ENCODE measurements at places on chromosomes 1 and 21.

DNA sequence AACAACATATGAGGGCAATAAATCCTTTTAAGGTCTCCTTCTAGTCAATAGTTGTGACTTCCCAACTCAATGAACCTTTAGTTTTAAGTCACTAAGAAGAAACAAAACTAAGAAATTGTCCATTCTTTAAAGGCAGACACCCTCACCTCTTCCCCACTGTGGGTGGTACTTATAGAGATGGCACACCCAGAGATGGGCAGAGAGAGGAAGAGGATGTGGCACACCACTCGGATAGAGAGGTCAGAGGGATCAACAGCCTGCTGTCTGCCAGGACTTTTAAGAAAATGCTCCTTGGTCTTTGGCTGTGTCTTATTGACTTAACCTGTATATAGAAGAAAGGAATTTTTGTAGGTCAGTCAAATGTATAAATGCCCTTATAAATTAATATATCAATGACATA, 45.1 kb downstream of the FASLG start:
- no peak for DNase-seq

DNA sequence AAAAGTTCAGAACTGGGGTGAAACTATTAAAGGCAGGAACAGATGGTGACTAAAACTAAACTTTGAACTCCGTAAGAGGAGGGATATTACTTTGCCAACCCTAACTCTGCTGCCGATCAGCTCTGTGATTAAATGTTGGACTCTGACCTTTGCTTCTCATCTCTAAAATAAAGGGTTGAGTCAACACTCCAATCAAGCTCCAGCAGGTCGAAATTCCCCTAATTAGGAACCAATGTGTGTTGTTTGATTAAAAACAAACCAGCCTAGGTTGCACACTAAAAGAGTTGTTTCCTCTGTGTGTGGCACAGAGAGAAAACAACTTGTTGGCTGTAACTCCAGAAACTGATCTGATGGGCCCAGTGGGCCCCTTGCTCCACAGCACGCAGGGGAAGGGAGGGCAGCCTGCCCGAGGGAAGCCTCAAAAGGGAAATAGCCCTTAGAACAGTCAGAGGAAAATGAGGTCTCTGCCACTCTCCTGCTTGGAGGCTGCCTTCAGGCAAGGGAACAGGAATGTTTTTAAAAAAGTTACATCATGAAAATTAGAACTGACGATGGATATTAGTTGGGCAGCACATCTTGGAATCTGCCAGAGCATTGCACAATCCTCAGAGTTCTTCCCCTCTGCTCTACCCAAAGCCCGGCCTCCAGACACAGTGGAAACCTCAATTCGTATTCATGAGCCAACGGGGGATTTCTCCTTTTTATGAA, 69.3 kb downstream of the KCTD3 start:
- DNase-seq: no peak

GRCh38 chr21:18894387-18894786, 490.8 kb upstream of the TMPRSS15 start:
- DNase-seq: no peak

DNA sequence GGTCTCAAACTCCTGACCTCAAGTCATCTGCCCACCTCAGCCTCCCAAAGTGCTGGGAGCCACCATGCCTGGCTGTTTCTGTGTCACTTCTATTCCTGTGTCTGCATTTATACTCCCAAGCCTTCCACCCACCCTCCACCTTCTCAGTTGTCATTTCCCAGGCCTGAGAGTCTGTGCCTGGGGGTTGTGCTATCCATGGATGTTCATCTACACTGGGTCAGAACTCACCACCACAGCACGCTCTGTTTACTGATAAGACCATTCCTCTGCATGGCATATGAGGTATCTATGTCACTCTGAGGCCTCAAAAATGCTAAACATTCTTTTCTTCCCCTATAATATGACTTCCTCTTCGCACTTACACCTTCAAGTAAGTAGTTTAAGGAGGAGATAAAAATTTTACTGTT, 6.1 kb downstream of the NENF start:
- DNase-seq: no peak

- DNase-seq: no peak
Observed at GRCh38 chr1:31577515-31578192, 1.3 kb downstream of the TINAGL1 start.

- DNase-seq: no peak
Observed at GRCh38 chr1:48356901-48357300, 115.1 kb downstream of the SPATA6 start.

GRCh38 chr1:203871114-203871880, 9.9 kb downstream of the SNRPE start:
- peak; percentile 29 for DNase-seq

GRCh38 chr1:66396212-66396890, 137.6 kb upstream of the SGIP1 start:
- no peak for DNase-seq

DNA sequence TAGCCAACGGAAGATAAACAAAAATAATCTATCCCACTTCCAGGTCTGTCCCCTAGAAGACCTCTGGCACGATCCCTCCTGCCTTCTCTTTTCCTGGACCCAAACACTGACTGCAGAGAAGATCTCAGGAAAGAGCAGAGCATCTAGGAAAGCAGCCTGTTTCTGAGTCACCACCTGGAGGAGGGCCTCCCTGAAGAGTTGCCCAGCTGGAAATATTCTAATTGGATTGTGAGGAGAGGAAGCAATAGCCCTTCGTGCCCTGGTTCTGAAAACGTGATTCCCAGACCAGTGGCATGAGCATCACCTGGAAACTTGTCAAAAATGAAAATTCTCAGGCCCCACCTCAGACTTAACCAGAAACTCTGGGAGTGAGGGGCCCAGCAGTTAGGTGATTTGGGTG, 411.1 kb downstream of the SETD4 start:
- DNase-seq: no peak

DNA sequence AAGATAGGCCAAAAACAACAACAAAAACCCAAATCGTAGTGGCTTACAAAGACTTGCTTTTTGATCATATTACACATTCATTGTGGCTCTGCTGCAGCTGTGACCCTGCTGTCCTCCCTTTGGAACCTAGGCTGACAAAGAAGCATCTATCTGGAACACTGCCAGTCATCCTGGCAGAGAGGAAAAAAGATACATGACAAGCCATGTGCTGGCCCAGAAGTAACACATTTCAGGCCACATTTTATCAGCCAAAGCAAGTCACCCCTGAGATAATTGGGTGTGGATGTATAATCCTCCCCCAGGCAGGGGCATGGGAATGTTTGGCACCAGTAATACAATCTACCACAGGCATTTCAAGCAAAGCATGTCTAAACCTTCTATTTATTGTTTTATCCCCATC, 37.2 kb upstream of the AGO1 start:
- DNase-seq: no peak

DNA sequence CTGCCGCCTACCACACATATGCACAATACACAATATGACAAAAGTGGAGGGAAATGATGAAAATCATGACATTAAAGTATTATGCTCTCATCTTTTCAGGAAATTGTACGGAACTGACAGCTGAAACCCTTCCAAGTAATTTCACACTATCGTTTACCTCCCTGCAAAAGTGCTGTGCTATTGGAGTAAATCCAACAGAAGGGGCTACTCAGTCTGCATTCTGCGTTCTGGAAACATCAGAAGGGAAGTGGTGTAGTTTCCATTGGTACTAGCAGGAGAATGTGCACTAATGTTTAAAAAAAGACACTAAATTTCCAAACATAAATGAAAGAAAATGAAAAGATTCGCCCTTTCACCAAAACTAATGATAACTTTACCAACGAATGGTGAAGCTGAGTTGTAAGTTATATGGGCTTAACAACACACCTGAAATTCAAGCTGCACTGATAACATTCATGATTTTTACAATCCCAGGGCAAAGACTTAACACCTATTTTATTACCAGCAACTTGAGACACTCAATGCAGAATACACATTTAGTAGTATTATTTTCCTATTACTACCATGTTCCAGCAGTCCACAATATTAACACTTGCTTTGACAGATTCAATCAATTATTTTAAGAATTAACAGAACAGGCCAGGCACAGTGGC, 3.2 kb downstream of the DENND1B start:
- no peak for DNase-seq

GRCh38 chr21:37060296-37060695, 12.6 kb downstream of the PIGP start:
- DNase-seq: peak; percentile 95

- DNase-seq: no peak
Observed at GRCh38 chr21:14542638-14543037, 3.5 kb downstream of the SAMSN1 start.

GRCh38 chr21:41979335-41979734, 25.5 kb upstream of the C2CD2 start:
- DNase-seq: no peak

DNA sequence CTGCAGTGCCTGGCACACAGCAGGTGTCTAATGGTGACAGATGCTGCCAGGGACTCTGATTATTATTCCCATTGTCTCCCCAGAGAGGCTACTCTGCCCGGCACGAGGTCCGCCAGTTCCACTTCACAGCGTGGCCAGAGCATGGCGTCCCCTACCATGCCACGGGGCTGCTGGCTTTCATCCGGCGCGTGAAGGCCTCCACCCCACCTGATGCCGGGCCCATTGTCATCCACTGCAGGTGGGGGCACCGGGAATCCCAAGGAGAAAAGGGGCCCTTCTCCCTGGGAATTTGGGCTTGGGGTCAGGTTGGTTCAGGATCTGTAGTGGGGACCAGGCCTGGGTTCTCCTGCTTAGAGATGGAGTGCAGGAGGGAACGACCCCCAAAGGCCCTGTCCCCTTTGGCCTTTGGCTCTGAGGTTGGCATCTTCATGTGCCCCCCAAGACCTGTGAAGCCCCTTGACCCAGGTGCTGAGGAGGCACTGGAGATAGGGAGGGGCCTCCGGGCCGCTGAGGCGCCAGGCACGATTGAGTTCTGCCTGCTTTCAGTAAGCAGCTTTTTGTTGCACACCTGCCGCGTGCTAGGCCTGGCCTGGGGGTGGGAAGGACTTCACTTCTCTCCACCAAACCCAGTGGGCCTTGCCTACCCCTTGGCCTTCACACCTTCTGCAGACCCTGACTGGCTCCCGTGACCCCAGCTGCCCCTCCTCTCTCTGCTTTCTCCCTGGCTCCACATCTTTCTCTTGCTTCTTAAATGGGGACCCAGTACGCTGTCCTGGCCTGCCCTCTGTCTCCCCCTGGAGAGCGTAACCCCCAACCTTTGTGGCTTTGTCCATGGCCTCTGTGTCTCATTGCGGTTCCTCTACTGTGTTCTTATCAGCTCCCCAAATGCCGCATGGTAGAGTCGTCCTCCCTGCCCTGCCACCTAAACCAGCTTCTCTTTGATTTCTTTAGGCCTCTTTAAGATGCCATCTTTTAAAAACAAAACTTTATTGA, 76.4 kb downstream of the PTPRU start:
- DNase-seq: no peak

GRCh38 chr1:51516649-51517158, 2.4 kb downstream of the EPS15 start:
- DNase-seq: no peak

- DNase-seq: no peak
Observed at GRCh38 chr1:201358596-201358995, 18.9 kb downstream of the TNNT2 start.

- no peak for DNase-seq
Observed at GRCh38 chr1:64042331-64043100, 160.9 kb upstream of the UBE2U start.

- DNase-seq: no peak
Observed at GRCh38 chr21:21969211-21969610, 971.0 kb downstream of the NCAM2 start.

- DNase-seq: peak; percentile 18
Observed at GRCh38 chr1:70034403-70034802, 171.0 kb downstream of the LRRC40 start.

DNA sequence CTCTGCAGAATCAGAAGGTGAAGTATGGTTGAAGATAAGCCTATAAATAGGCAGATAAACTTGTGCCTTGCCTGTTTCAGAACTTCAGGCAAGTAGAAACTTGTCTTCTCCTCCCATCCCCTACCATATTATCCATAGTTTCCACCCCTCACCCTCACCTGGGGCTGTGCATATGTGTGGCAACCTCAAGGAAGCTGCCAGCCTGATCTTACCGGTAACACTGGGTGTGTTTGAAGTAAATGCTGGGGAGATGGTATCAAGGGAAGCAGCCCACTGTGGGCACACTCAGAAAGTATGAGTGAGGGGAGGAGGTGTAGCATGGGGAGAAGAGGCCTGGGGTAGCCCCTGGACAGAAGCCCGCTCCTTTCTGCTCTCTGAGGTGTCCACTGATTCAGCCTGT, 14.5 kb downstream of the VANGL2 start:
- no peak for DNase-seq

DNA sequence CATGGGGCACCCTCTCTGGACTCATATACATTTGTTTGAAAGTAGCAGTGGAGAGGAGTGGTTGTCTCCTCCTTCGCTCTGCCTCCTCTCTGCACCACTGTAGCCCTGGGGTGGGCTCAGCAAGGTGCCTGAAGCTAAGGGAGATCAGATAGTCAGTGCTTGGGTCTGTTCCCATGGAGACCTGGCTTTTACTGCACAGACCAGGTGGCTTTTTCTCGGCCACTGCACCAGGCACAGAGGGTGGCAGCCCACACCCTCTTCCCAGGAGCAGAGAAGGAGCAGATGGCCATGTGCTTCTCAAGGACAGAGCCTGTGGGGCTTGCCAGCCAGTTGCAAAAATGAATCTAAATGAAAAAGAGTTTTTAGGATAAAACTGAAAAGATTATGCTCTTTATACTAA, 123.4 kb upstream of the KCNK1 start:
- peak; percentile 4 for DNase-seq

DNA sequence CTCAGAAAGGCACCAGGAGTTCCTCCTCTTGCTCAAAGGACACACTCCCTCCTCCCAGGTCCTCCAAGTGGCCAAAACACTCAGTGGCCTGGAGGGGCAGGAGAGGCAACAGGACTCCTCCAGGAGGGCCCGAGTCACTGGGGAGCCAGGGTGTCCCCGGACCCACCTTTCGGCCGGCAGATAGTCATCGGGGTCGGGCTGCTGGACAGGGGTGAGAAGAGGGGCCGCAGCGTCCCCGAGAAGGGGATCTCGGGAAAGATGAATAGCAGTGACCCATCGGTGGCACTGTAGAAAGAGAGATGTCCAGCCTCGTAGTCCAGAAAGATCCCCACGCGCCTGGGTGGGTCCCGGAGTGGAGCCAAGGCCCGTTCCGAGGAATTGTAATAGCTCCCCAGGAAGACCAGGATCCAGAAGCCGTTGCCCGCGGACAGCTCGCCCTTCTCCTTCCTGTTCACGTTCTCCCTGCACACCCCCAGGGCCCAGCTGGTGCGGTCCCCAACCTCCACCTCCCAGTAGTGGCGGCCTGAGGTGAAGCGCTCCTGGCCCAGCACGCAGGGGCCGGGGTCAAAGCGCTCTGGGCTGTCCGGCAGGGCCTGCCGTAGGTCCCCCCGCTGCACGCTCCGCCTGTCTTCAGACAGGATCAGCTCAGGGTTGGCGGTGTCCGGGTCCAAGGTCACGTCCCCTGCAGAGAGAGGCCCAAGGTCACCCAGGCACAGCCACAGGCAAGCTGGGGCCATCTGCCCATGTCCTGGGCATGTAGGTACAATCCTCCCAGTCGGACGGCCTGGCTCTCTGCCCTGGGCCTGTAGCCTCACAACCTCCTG, 11.9 kb downstream of the TRIM11 start:
- no peak for DNase-seq

Measured in NCI-H2107 (cell line).